ENCODE measurements at places on chromosomes 7 and 10. TPM values are rescaled to one million over a fixed set of nuclear protein-coding genes. Genes with fewer than 3 reads are reported as not detected.

Gene PWWP2B
- 25.2 TPM for polyA plus RNA-seq

Gene UBN2
- polyA plus RNA-seq: 3.4 TPM

Gene ASZ1
- not detected for polyA plus RNA-seq

Gene PAX4
- 0.42 TPM for polyA plus RNA-seq

Gene DRGX
- not detected for polyA plus RNA-seq

Gene NUTM2A
- polyA plus RNA-seq: 3.6 TPM

Gene DNAJC9
- 8.5 TPM for polyA plus RNA-seq

Gene UPK3B
- polyA plus RNA-seq: 2.9 TPM

Gene RBM20
- polyA plus RNA-seq: 23.6 TPM

Gene A1CF
- polyA plus RNA-seq: 8.3 TPM

Gene TFEC
- 0.49 TPM for polyA plus RNA-seq

Gene CDHR1
- polyA plus RNA-seq: 0.72 TPM

Gene ACTR3C
- 10.9 TPM for polyA plus RNA-seq

Gene USP6NL
- 3.8 TPM for polyA plus RNA-seq

Gene CALML3
- 0.05 TPM for polyA plus RNA-seq

Gene ANKRD30A
- not detected for polyA plus RNA-seq

Gene APBB1IP
- 2.4 TPM for polyA plus RNA-seq
